ENCODE measurements at places on chromosomes 3 and 15.
A peak's percentile ranks its signal among the peaks of the same experiment; 100 is the strongest.

DNA sequence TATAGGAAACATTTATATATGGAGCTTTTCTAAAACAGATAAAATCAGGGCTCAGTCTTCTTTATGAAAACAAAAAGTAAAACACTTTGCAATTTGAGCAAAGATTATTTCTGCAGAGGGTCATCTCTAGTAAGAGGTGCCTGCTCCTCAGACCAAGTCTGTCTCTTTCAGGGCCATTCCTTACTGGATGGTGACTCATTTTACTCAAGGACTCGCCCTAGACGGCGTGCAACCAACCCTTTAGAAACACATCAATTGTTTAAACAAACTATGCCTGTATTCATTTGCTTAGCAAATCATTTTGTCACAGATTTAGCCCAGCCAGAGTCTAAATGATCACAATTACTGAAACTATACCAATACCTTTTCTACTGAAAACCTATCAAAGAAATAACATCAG, 242.8 kb upstream of the ICE2 start:
- DNase-seq, result no peak

DNA sequence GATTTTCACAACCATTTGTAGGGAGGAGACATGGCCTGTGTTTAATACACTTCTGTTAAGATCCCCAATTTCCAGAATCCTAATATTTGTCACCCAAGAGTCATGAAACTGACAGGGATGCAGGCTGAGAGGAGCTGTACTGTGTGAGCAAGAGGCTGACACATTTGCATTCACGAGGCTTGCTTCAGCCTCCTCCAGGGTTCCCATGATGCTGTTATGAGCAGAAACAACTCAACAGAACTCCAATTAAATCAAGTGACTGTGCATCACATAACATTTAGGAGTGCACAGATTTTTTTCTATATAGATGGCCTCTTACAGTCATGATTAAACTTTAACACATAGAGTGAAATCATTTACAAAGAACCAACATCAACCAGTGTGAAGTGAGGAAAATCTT, 292.3 kb upstream of the STT3B start:
- DNase-seq, result no peak

DNA sequence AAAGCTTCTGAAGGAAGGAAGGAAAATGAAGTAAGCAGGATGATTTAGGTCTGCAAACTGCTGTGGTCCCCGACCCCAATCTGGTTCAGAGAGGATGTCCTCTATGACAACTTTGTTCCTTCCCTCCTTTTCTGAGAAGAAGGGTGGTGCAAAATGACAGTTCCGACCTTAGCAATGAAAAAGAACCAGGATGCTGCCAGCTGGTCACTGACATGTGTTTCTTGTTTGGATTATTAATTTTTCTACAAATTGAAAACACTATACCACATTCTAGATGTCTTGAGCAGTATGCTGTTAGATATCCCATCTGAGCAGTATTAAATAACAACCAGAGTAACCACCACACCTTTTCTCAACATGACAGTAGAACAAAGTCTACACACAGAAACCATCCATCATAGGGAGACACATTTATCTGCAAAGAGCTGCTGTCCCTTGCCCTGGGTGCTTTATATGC, 27.5 kb downstream of the CDCP1 start:
- DNase-seq, result no peak

GRCh38 chr3:17905996-17906395, 163.6 kb upstream of the TBC1D5 start:
- DNase-seq, result no peak

GRCh38 chr3:98730338-98730737, 32.8 kb upstream of the ST3GAL6 start:
- DNase-seq, result no peak

DNA sequence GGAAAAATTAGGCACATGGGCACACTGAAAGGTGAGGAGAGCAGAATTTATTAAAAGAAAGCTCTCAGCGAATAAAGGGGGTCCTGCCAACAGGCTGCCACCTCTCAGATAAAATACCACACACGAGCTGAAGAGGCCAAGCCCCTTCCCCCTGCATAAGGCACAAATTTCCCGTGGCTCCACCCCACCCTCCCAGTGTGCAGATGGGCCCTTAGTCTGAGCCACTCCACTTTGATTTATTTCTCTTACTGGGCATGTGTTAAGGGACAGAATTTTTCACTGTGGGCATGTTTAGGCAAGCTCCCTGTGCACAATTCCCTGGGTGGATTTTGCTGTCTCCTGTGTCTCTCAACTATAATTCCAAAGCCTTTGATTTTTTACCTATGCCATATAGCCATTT, 409.8 kb downstream of the TBL1XR1 start:
- no peak for DNase-seq

DNA sequence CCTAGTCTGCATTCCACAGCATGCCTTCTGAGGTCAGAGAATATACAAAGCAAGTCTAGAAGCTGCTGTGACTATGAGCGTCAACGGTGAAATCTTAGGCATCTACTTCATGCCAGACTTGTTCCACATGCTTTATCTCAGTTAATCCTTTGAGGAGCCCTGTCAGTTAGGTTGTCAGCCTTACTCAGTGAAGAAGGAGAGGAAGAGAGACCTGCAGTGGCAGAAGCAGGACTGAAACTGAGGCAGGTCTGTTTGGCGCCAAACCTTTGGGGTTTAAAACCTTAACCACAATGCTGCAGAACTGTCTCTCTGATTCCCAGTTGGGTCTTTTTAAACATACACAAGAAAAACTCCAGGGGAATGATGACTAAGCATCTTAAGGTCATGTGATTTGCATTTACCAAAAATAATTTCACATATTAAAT, 139.0 kb upstream of the LIPC start:
- DNase-seq, result no peak

- DNase-seq, result no peak
These were observed 144.6 kb downstream of the RORA start for GRCh38 chr15:61084472-61084871.

DNA sequence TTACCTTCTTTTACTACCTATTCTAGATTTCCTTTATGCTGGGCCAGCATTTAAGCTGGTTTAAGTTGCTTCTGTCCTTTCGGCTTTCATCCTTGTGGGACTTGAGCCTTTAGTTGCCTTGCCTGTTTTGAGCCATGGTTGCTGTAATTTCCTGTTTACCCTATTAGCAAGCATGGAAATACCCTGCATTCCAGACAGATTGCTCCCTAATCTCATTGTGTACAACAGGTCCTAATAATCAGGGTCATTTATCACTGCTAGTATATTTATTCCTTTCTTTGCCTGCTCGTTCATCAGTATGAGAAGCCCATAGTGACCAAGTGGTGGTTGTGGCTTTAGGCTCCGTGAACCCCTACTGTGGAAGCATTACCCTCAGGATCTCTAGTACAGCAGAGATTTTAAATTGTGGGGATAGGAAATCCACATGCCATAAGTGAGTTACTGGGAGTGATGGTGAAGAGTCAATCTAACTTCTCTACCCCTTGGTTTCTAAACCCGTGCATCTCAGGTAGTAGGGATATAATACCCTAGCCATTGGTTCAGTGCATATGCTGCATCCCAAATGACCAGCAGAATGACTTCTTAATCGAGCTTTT, 31.9 kb downstream of the NCK1 start:
- DNase-seq, result no peak

GRCh38 chr15:91067036-91067435, 33.0 kb upstream of the SV2B start:
- DNase-seq, result no peak

- no peak for DNase-seq
These were observed 124.9 kb downstream of the DNAJB8 start for GRCh38 chr3:128341659-128342395.

- no peak for DNase-seq
These were observed 92.6 kb downstream of the FHIT start for GRCh38 chr3:61158667-61159066.

DNA sequence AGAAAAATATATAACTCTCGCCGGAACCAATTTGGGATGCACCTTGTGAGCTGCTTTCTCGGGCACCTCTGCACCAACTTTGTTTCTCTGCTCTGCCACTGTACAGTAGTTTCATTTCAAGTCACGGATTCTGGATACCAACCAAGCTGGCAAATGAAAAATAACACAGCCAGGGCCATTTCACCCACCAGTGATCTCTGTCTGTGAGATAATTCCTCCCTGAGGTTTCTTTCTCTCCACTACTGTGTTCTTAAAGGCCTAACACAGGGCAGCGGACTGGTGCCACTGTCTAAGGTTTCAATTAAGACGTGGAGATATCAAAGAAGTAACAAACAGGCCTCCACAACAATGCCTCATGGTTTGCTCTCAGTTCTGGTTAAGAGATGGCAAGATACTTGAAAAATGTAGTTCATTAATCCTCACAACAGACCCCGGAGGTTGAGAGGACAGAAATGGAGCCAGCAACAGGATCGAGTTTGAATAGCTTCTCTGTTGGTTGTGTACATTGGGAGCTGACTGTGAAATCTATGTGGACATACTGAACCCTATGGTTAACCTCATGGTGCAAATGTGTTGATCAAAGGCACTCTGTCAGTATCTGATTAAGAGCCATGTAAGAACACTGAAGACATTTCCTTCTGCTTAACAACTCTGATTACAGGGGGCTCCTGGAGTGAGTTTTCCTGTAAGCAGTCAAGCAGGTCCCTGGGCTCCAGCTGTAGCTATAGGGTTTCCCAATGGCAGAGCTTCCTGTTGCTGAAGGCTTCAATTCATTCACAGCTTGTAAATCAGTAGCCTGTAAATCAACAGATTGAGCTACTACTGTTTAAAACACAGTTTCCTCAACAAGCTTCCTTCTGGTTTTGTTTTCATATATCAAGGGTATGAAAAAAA, 470.5 kb downstream of the EPHA3 start:
- DNase-seq, result peak; percentile 36

- no peak for DNase-seq
These were observed 29.9 kb upstream of the MFSD1 start for GRCh38 chr3:158771982-158772381.

GRCh38 chr3:48597408-48597800, 2.3 kb upstream of the COL7A1 start:
- DNase-seq, result no peak

DNA sequence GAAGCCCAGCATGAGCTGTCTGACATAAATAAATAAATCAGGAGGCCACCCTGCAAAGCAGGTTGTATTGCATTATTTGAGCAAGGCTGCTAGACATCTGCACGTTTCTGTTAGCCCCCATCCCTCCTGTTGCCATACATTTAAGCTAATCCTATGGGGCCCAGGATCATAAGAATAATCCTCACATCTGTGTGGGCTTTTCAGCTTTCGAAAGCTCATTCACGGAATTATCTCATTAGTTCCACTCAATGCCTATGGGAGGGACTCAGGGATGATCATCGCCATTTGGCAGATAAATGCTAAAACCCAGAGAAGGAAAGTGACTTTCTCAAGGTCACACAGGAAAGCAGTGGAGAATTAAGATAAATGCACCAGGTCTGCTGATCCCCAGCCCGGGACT, 123.4 kb downstream of the TLE3 start:
- DNase-seq, result no peak

GRCh38 chr15:79430901-79431635, 1.1 kb upstream of the MINAR1 start:
- no peak for DNase-seq

DNA sequence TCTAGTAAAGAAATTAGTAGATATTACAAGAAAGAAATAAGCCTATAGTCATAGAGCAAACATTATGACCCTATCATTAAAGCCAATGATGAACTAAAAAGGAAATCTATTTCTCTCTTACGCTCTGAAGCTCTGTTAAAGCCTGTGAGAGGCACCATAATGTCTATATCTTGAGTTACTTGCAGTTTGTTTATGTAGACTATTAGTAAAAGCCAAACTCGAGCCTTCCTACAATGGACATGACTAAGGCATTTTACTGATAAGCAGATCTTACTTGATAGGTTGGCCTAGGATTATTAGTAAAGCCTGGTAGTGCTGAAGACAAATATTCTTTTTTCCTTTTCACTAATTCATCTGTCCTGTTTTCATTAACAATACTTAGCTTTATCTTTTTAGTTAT, 32.7 kb downstream of the LRRC3B start:
- no peak for DNase-seq

DNA sequence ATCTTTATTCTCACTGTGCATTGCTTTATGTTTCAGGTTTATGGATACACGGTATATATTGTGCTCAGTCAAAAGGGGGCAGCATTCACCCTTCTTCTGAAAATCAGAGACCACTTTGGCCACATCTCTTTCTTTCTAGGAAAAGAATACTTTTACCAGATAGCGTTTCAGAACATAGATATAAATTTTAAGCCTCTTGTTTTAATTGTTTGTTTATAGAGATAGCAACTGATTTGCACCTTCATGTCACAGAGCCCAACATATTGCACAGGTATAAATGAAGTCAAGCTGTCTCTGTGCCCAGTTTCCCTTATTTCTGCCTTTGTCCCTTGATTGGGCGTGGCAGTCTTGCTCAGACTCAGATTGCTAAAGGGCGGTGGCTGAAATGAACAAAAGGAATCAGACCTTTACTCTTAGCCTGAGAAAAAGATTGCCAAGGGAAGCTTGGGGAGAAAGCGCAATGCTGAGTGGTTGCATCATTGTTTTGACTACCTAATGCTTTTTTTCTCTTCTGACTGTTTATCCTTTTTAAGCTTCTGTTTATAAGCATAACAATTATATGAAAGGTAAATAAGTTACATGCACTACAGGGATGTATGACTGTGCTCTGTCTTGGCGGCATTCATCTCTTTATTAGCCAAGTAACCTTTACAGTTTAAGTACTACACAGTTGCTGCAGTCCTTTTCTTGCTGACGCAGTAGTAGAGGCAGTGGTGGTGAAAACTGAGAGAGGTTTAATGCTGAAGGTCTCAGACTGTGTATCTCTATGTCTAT, 70.8 kb upstream of the ZBTB20 start:
- DNase-seq, result peak; percentile 18

DNA sequence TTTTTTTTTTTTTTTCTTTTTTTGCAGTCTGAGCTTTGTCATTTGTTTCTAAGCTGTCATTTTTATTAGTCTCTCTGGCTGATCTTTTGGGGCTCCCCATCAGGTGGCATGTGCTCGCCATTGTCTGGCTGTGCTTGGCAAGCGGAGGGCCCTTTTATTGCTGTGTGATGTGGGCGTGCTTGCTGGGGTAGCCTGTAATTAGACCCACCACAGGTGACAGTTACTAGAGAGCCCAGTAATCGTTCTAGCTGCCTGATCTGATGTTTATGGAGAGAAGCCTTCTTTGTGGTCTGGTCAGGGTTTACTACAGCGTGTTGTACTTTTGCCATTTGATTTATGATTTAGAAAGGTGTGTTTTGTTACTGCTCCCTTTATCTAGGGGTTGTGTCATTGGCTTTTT, 179.9 kb downstream of the MCTP2 start:
- DNase-seq, result peak; percentile 38

DNA sequence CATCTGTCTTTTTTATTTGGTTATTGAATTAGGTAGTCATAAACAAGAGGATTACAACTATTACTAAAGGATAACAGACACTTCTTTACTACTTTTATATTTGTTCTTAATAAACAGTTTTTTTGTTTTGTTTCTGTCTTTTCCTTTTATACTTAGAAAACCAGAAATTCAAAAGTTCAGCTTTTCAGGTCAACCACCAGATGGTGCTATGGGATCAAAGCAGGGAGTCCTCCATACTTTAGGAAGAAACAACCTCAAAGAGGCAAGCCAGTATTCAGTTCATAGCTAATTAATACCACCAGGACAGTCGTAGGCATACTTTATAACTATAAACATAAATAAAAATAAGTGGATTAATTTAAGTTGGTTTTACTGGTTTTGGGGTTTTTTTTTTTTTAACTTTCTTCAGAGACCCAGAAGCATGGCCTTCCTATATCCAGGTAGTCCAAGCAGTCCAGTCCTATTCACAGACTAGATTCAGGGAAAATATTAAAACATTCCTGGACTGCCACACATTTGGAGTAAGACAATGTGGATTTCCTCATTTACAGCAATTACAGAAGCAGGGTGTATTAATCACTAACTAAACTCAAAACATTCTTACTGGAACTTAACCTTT, 16.0 kb upstream of the EID1 start:
- peak; percentile 32 for DNase-seq

Measured in renal cortex interstitium (tissue), 15 donors.